ENCODE measurements at places on chromosomes 7 and 10.

GRCh38 chr7:150811-151221 is 41.6 kb upstream of the FAM20C start:
- peak; percentile 12 for DNase-seq

- DNase-seq, result no peak
These were observed 103.6 kb downstream of the AHR start for GRCh38 chr7:17401791-17402627.

- DNase-seq, result no peak
These were observed 42.4 kb downstream of the STARD3NL start for GRCh38 chr7:38220452-38220851.

DNA sequence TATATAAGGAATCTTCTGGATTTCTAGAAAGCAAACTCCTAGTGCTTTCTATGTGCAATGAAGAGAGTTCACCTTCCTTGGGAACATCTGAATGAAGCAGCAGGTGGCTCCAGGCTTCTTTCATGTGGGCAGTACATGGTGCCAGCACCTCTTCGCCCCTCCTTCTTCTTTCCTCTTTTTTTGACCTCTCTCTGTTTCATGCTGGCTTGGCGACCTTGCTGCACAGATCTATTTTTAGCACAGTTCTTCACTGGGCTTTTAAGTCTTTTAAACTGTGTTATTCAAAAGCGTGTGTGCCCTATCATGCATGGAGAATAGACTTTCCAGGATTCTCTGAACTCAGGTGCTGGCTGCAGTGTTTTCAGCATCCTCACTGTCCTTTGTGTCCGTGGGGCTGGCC is 400.3 kb upstream of the PRKCQ start:
- DNase-seq, result no peak

DNA sequence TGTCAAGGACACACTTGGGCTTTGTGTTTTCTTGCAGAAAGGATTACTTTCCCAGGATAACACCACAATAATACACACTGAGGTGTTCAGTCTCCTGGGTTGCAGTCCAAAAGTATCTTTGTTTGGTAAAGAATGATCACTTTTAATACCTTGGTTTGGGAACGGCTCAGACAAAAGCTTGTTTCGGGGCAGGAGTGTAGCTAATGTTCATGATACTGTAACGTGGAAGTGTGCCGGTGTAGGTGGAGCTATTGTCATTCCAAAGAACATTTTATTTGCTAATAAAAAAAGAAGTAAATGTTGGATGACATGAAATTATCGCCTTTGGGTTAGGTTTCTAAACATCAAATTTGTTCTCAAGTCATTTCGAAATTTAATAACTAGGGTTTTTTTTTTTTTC is 1.2 kb downstream of the EIF4H start:
- no peak for DNase-seq

- DNase-seq, result no peak
These were observed 117.3 kb downstream of the BMPER start for GRCh38 chr7:34022626-34023025.

DNA sequence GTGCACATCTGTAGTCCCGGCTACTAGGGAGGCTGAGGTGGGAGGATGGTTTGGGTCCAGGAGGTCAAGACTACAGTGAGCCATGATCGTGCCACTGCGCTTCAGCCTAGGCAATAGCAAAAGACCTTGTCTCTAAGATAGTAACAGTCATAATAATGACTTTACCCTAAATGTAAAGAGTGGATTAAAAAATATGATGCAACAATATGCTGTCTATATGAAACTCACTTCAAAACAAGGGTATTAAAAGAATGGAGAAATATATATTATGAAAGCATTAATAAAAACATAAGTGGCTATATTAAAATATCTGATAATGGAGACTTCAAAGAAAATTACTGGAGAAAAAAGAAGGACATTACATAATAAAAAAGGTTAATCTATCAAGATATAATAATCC is 5.7 kb downstream of the GNA12 start:
- DNase-seq, result no peak

DNA sequence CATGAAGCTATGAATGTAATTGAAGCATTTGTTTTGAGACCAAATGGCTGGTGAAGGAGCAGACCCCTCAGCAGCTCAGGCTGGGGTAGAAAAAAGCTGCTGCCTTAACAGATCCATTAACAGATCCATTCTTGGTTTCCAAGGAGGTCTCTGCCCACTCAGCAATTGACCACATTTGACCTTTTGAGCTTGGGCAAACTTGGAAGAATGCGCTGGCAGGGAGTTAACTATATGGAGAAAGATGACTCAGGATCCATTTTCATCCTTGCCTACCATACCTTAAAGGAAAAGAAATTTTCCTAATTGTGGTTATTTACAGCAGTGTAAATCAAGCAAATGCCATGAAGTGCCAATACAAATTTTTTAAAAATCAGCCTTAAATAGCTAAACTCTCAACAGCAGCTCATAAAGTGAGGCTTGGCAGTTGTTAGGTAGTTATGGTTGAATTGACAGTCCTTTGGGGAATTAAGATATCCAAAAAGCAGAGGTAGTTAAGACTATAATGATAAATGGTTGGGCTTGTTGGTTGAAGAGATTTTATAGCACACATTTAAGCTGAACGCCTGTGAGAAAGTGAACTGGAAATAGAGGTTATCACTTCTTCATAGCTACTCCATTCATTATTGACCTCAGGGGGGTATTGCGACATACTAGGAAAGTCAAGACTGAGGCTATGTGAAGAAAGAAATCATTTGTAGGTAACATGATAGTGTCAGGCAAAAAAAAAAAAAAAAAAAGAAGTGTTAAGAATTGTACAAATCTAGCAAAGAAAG is 83.9 kb downstream of the MKX start:
- peak; percentile 41 for DNase-seq

Data from EH (cell line).